Trophoblast cell (in vitro differentiated cells and primary cell): ENCODE measurements at places on chromosomes 1 and 21.

DNA sequence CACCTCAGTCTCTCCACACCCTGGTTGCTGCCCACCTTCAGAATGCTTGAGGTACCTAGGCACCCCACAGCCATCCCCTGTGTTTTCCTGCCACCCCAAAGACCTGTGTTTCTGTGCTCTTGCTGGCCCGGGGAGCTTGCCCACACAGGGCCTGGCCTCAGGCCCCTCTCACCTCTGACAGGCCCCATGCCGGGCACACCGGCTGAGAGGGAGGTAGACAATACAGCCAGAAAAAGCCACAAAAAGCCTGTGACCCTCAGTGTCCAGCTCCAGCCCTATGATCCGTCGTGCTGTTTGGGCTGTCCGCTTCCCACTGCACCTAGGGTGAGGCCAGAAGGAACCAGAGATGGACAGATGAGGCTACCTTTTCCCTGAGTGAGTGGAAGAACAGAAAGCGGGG is 11.4 kb downstream of the SEMA6C start:
- H3K27ac ChIP-seq = no peak overlapping the region
- H3K4me3 ChIP-seq = no peak overlapping the region
- peaks cover 10% of the 10 kb centered on the region for H3K4me1 ChIP-seq
- DNase-seq = no peak
- no peaks in the 10 kb centered on the region for H3K36me3 ChIP-seq
- peaks cover 22% of the 10 kb centered on the region for H3K27me3 ChIP-seq

DNA sequence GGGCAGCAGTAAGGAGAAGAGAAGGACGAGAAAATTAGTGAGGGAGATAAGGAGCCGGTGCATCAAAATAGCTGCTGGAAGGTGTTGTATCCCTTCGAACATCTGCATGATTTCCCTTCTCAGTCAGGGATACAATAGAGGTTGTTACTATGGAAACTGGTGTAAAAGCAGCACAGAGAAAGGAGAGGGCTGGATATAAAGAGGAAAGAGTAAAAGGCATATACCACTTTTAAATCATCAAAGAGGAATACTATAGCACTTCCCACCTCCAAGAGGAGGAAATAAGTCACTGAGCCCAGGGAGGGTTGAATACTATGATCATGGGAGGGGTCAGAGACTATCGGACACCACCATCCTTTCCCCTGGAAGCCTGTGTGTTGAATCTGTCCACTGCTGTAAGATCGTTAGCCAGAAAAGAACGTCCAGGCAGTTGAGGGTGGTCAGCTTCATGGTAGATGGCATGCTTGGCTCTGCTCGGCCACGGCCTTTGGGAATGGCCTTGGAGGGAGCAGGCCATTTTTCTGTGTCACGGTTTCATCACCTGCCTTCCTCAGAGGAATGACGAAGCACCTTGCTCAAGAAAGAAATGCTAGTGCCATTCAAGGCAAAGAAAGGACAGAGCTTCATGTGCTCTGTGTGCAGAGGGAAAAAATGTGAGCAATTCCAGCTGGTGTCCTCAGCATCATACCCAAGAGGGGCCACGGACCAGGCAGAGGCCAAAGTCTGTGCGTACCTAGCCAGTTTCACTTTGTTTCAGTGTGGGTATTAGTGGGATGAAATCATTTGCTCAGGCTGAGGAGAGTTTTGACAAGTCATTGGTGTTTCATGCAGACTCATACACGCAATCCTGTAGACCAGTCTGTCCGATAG is 64.2 kb downstream of the IRF2BP2 start:
- H3K4me1 ChIP-seq = peaks cover 25% of the 10 kb centered on the region
- no peaks in the 10 kb centered on the region for H3K36me3 ChIP-seq
- no peak overlapping the region for H3K4me3 ChIP-seq
- peak; percentile 66 for DNase-seq
- no peak overlapping the region for H3K27ac ChIP-seq

GRCh38 chr1:213988507-213989001 is 781 bp downstream of the PROX1 start:
- H3K36me3 ChIP-seq = no peaks in the 10 kb centered on the region
- no peak overlapping the region for H3K27ac ChIP-seq
- DNase-seq = peak; percentile 11
- H3K4me3 ChIP-seq = peak overlapping the region; percentile 59
- H3K4me1 ChIP-seq = peaks cover 26% of the 10 kb centered on the region

DNA sequence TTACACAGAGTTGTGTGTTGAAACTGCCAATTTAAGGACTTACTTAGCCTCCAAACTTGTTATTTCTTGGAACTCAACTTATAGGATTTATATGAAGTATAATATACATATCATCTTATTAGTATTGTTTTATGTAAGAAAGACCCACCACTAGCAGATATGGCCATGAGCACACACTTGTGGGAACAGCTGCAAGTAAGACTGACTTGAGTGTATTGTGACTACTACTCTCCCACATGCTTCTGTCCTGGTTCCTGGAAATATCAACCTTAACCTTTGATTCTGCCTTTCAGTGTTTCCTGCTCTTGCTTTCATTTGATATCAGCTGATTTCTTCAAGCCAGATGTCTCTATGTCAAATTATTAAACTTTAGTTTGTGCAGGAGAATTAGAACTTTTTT is 175.3 kb downstream of the MAGI3 start:
- no peaks in the 10 kb centered on the region for H3K36me3 ChIP-seq
- no peaks in the 10 kb centered on the region for H3K4me1 ChIP-seq
- H3K27me3 ChIP-seq = no peaks in the 10 kb centered on the region
- no peak overlapping the region for H3K27ac ChIP-seq

- no peaks in the 10 kb centered on the region for H3K36me3 ChIP-seq
- peaks cover 12% of the 10 kb centered on the region for H3K4me1 ChIP-seq
- H3K27ac ChIP-seq = no peak overlapping the region
- H3K27me3 ChIP-seq = no peaks in the 10 kb centered on the region
- H3K4me3 ChIP-seq = no peak overlapping the region
These were observed 26.8 kb upstream of the ATP5PO start for GRCh38 chr21:33942426-33942825.

- H3K27ac ChIP-seq = no peak overlapping the region
- no peak overlapping the region for H3K4me3 ChIP-seq
- no peaks in the 10 kb centered on the region for H3K27me3 ChIP-seq
- no peaks in the 10 kb centered on the region for H3K36me3 ChIP-seq
These were observed 6.5 kb upstream of the PADI2 start for GRCh38 chr1:17125756-17126237.

- no peak overlapping the region for H3K4me3 ChIP-seq
- H3K4me1 ChIP-seq = peaks cover 15% of the 10 kb centered on the region
- H3K27me3 ChIP-seq = no peaks in the 10 kb centered on the region
- no peak for DNase-seq
- no peak overlapping the region for H3K27ac ChIP-seq
These were observed 2.5 kb upstream of the SLC6A9 start for GRCh38 chr1:44033756-44034155.

GRCh38 chr1:32398401-32398800 is 4.2 kb upstream of the BSDC1 start:
- no peak for DNase-seq
- H3K36me3 ChIP-seq = no peaks in the 10 kb centered on the region
- H3K4me3 ChIP-seq = no peak overlapping the region

DNA sequence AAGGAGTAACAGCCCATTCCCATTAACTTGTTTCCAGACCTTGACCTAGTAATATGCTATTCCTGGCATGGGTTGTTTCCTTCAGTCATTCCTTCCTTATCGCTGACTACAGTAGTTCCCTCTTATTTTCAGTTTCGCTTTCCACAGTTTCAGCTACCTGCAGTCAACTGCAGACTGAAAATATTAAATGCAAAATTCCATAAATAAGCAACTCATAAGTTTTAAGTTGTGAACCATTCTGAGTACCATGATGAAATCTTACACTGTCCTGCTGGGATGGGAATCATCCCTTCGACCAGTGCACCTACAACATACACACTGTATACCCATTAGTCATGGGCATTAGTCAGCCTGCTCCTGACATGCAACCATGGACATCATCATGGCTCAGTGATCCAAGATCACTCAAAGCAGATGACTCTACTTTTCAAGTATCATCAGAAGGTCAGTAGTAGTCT is 66.7 kb downstream of the CCDC30 start:
- H3K27ac ChIP-seq = no peak overlapping the region
- no peak overlapping the region for H3K4me3 ChIP-seq
- H3K36me3 ChIP-seq = no peaks in the 10 kb centered on the region
- H3K27me3 ChIP-seq = no peaks in the 10 kb centered on the region

GRCh38 chr21:42352441-42353095 is 1.8 kb upstream of the TFF2 start:
- no peaks in the 10 kb centered on the region for H3K36me3 ChIP-seq
- H3K27me3 ChIP-seq = no peaks in the 10 kb centered on the region
- no peaks in the 10 kb centered on the region for H3K4me1 ChIP-seq
- H3K4me3 ChIP-seq = no peak overlapping the region
- no peak for DNase-seq

DNA sequence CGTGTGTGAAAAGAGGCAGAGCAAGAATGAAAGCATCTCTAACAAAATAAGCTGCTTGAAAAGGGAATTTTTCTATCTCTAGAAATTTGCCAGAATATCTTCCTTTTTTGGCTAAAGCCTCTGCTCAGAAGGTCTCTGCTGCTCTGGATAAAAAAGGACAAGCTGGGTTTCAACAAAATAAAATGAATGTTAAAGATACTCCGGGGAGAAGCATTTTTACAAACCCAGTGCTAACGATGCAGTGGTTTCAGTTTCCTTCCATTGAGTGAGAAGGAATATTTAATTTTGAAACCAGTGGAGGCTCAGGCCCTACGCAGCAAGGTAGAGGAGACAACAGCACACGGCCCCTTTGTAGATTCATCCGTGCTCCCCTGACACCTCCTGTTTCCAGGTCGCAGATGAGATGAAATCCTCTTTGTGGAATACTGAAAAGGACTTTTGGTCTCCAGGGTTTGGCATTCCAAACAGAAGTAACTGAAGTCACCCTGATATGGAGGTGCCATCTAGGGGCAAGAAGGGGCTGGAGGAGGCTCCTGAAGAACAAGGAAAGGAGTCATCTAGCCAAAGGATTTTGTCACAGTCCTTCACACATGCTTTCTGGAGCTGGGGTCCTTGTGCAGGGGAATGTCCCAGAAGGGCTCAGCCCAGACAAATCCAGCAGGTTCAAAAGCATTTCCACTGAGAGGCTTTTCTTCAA is 65.7 kb upstream of the SYT6 start:
- no peaks in the 10 kb centered on the region for H3K27me3 ChIP-seq
- no peak for DNase-seq
- no peaks in the 10 kb centered on the region for H3K36me3 ChIP-seq
- no peak overlapping the region for H3K4me3 ChIP-seq
- no peaks in the 10 kb centered on the region for H3K4me1 ChIP-seq

DNA sequence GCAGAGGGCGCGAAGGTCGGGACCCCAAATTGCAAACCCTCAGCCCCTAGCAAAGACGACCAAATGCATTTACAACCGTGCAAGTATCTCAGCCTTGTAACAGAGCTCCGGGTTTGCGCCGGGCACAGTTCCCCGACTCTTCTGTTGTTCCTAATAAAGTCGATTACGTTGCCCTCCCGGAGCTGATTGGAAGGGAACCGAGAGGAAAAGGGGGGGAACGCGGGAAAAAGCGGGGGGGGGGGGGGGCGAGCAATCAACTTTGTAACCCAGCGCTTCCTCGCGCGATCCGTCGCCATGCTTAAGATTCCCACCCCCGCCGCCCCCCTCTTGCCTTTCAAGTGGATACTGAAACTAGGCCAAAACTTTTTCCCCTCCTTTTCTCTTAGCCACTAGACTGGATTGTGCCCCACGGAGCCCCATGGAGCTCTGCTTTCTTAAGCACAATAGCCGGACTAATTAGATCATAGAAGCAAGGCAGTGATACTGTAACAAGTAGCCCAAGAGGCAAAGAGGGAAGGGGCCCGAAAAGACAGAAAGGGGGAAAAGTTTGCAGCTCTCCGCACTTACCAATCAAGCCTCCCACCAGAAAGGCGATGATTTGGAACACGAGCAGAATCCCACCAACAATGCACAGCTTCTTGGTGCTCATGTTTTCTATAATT is 565 bp downstream of the WLS start:
- no peak for DNase-seq
- H3K4me1 ChIP-seq = peaks cover 3% of the 10 kb centered on the region
- H3K27ac ChIP-seq = peak overlapping the region; percentile 60
- H3K4me3 ChIP-seq = peak overlapping the region; percentile 91

DNA sequence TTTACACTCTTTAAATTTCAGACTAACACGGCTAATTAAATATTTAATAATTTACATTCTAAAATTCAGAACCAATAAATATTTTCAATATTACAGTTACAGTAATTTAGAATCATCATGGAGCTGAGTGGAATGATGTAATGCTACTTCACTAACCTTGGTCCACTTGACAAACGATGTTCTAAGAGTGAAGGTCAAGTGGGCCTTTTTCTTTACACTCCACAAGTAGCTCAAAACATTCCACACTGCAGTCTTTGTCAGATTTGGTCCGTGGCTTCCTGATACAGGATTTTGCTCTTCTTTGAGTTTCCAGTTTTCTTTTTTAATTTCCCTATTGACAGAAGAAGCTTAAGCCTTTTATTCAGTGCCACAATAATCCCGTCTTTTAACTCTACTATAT is 164.6 kb upstream of the NRIP1 start:
- H3K36me3 ChIP-seq = no peaks in the 10 kb centered on the region
- H3K27me3 ChIP-seq = no peaks in the 10 kb centered on the region
- peaks cover 3% of the 10 kb centered on the region for H3K4me1 ChIP-seq
- no peak overlapping the region for H3K4me3 ChIP-seq
- H3K27ac ChIP-seq = no peak overlapping the region
- DNase-seq = no peak

DNA sequence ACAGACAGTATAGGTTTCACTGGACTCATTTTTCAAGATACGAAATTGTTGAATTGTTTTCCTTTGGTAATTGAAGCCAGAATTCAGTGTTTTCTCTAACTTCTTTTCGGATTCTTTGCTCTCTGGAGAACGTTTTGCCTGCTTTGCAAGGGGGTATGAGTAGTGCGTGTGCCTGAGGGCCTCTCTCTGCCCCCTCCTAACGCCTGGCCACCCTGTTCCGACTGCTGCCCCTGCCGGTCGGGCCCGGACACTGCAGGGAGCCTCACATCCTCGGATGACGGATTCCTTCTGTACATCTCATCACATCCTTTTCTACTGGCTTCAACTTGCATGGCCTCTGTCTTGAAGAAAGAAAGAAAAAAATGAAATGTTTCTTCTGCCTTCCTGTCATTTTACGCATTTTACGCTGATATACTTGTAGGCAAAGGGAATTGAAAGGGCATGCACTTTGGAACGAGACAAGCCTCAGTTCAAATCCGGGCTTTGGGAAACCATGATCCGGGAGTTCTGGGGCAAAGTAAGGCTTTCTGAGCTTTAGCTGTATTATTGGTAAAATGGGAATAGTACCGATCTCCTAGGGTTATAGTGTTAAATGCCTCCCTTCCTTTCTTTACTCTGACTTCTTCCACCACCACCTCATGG is 65.1 kb downstream of the DISC1 start:
- no peaks in the 10 kb centered on the region for H3K27me3 ChIP-seq
- DNase-seq = peak; percentile 62
- peaks cover 4% of the 10 kb centered on the region for H3K4me1 ChIP-seq
- no peak overlapping the region for H3K4me3 ChIP-seq
- no peak overlapping the region for H3K27ac ChIP-seq
- H3K36me3 ChIP-seq = peaks cover 2% of the 10 kb centered on the region
